ENCODE measurements at places on chromosomes 6 and 20.

DNA sequence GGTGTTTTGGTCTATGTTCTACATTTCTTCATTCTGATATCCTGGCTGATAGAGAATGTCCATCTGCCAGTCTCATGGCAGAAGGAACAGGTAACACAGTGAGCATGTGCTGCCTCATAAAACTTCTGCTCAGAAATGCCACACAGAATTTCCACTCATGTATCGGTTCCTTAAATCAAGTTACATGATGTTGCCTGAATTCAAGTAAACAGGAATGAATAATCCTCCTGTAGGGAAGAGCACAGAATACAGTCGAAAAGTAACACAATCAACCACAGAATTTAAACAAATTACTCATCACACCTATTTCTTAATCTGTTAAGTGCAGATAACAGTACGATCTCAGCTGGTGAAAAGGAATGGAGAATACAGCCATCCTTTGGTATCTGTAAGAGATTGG, 74.7 kb downstream of the FAM217A start:
- DNase-seq = no peak

DNA sequence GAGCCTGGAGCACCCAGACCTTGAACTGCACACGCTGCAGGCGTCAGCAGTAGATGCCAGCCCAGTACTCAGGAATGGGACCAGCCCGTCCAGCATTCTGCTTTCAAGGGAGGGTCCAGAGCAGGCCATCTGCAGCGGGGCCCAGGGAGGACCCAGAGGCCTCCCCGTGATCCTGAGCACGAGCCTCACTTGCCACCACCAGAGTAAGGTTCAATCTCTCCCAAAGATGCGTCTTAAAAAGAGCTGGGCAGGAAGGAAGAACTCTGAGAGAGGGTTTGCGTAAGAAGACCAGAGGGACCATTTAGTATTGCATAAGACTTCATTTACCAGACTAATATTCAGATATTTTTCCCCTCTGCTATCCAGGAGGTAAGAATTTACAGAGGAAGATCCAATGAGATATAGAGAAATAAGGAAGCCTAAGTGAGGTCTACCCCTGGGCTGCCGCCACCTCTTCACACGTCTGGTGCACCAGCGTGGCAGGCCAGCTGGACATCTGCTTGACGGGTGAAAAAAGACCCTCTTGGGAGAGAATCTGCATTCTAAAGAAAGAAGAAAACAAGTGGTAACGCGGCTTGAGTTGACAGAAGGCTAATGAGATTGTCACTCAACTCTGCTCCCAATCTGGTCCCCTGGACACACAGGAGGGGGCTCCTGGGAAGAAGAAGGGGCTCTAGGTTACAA, 107.3 kb downstream of the PRND start:
- DNase-seq = no peak

DNA sequence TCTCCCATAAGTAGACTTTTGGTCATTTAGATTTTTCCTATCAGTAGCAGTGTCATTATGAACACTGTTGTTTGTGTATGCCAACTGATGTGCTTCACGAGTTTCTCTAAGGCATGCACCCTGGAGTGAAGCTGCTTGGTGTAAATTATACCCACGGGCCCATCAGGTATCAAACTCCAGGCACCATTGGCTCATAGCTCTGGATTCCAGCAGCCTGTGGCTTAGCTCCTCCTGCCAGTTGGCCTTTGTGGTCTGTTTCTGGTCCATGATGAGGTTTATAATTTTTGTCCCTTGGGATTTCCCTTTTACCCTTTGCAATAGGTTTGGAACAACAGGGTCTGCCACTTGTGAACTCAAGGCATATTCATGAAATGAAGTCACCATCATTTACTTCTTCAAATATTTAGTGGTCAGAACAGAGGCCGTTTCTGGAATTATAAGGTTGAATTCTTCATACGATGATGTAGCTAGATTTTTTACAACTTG, 350.5 kb downstream of the PRL start:
- no peak for DNase-seq

DNA sequence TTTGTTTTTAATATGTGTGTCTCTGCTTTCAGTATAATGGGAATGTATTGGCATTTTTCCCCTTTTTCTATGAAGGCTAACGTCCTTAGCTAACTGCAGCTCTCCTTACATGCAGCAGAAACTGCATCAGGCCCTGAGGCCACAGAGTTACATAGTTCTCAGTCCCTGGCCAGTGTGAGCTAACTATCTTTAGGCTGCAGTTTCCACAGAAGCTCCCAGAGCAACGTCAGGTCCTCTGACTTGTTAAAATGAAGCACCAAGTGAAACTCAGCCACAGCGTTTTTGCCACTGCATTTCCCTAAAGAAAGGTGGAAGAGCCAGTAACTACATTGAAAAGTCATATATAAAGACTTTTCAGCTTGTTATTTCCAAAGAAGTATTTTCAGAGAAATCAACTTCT, 244.7 kb downstream of the CBLN4 start:
- no peak for DNase-seq

- no peak for DNase-seq
Measured at GRCh38 chr6:35228481-35228880, 14.7 kb downstream of the SCUBE3 start.

DNA sequence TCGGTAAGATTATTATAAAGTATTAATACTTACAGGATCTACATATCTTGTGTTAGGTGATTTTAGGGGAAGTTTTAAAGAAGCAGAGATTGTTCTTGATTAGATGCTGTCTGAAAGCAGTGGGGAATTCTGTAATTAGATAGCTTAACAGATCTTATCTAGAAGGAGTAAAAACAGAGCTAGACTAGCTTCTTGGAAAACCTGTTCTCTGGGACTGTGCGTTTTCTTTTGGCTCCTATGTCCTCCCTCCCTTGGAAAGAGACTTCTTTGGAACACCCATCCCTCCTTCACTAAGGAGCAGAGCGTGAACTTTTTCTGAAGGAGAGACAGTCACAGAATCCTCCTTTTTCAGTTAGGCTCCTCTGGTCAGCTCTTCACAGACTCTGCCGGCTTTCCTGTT, 83.5 kb upstream of the ZNF184 start:
- no peak for DNase-seq

- DNase-seq = no peak
Measured at GRCh38 chr20:4808872-4809271, 87.2 kb downstream of the PRND start.

DNA sequence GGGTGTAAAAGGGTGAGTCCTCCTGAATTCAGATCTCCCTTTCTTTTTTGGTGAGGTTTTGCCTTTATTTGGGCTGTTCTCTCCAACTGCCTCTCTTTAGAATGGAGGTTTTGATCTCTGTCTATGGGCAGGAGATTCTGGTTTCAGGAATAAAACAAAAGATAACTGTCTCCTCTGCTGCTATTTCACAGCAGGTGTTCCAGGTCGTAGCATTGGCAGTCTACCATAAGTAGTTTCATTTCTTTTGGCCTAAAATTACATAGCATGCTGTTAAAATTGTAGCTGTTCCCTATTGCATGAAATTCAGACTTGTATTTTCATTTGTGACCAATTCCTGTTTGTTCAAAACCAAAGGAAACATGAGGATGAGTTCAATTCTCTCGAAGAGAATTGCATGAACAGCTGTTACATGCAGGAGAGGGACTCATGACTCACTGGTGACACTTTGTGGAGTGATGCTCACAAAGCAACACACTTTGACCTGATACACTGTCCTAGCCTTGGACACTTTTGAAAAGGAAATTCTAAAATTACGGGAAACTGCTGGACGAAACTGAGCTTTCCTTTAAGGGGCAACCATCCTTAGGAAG, 76.8 kb upstream of the SIRPG start:
- DNase-seq = no peak

GRCh38 chr6:13614126-13614925, 809 bp upstream of the NOL7 start:
- no peak for DNase-seq

DNA sequence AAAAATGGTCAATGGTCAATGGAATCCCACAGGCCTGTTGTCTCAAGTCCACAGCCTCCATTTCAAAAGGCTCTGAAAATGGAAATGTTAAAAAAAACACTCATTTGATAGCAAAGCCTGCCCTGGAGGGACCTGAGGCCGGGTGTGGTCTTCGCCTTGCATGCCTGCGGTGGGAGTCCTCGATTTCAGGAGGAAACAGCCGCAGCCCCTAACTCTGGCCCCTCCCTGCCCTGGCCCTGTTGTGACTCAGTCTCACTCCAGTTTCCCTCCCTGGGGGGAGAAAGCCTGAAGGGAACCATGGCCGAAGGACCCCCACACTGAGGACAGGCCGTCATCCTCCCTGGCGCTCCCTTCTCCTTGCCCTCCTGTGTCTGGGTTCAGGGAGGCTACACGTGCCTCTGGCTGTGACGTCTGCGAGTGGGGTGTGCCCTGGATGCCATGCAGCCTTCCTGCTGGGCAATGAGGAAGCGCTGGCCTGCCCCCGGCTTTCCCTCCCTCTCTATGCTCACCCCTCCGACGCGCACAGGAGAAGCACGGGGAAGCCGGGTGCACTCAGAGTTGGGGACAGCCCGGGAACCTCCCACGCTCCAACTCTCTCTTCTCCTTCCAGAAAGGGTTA, 9.2 kb downstream of the BHLHE23 start:
- no peak for DNase-seq

DNA sequence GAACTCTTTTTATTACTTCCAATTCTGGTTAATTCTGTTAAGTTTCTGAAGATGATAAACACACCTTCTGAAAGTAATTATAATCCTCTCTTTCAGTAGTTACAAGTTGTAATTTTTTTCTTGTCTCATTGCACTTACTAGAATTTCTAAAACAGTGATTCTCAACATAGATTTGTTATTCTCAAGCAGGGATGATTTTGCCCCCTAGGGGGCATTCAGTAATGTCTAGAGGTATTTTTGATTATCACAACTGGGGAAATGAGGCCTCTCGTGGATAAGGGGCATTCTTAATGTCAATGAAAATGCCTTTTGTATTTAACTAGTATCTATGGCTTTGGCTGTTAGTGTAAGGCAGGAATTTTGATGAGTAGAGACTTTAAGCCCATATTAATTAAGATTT, 39.4 kb upstream of the MAFB start:
- no peak for DNase-seq

DNA sequence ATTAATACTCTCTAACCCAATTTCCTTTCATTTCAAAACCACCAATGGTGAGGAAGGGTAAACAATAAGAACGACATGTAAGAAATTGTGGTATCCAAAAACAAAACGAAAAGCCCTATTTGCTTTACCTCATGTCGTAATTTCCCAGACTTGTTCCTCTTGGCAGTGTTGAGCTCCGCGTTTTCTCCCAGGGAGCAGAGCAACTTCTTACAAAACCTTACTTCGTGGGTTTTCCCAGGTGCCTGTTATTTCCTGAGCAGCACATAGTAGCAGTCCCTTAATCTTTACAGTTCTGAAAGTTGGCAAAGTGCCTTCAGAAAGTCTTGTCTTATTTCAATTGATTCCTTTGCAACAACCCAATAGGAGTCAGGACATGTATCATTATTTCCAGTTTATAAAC, 207.9 kb upstream of the MARCKS start:
- DNase-seq = no peak

DNA sequence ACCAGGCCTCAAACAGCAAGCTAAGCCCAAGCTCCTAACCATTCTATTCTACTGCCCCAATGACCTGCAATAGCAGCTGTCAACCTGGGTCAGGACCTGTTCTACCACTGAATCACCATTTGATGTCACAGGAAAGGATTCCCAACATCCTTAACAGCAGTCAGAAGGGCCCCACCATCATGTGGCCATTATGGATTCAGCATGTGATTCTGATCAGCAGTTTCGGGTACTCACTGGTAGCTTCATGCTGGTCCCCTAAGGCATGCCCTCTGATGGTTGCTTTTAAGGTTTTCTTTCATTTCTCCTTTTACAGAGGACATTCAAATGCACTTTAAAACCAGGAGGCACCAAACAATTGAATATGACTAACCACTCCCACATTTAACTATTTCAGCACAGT, 37.3 kb upstream of the MAP7 start:
- DNase-seq = no peak
